Central memory CD4-positive, alpha-beta T cell (primary cell): ENCODE measurements at places on chromosomes 7 and 10.

- no peak for DNase-seq
These were observed 36.5 kb downstream of the XPNPEP1 start for GRCh38 chr10:109886781-109887140.

- DNase-seq: no peak
These were observed 21.8 kb downstream of the PWWP2B start for GRCh38 chr10:132418527-132419416.

DNA sequence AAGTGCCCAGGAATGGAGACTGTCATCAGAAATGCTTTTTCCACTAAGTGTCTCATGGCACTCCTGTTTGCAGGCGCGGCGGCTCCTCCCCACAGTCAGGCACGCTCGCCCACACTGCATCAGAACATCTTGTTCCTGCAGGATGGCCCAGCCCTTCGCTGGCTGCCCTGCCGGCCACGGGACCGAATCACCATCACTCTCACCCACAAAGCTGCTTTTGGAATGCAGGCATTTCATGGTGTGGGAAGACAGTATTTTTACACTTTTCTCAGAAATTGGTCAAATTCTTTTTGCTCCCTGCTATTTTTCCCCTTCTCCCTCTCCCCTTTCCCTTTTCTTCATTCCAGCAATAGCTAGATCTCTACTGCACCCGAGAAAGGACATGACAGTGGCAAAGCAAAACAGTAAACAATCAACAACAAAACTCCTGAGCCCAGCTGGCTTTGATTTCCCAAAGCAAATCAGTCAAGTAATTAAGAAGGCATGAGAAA is 176.1 kb upstream of the TNS3 start:
- DNase-seq: no peak

DNA sequence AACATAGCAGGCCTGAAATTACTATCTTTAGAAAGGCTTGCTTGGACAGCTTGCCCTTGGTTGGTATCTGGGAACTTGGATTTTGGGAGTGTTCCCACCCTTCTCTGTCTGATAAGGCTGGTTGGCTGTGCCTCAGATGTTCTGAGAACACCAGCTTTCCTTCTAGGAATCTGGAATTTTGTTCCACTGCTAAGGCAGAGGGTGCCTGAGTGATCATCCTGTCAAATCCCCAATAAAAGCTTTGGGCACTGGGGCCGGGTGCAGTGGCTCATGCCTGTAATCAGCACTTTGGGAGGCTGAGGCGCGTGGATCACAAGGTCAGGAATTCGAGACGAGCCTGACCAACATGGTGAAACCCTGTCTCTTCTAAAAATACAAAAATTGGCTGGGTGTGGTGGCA is 5.0 kb downstream of the TRUB1 start:
- no peak for DNase-seq

DNA sequence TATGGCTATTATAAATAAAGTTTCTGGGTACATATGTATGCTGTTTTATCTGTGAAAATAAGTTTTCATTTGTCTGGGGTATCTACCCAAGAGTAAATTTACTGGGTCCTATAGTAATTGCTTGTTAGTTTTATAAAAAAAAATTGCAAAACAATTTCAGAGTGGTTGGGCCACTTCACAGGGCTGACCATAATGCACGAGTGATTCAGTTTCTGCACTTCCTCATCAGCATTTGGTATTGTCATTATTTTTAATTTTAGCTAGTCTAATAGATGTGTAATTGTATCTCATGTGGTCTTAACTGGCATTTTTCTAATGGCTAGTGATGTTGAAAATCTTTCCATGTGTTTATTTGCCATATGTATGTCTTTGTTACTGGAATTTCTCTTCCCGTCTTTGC is 452.4 kb upstream of the AKR1E2 start:
- no peak for DNase-seq

DNA sequence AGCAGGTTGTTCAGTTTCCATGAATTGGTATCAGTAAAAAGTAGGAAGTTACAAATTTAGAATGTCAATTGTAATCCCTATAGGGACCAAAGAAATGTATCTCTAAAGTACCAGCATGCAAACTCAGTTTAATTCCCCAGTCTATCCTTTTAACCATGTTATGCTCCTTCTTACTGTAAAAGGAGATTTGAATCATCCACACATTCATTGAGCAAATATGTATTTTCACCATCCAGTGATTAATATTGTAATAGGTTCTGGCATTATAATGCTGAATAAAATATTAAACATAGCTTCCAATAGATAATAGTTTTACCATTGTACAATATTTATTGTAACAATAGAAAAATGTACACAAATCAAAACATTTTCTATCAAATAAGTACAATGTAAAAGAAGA is 228.2 kb upstream of the SEMA3A start:
- no peak for DNase-seq

- no peak for DNase-seq
These were observed 23.6 kb downstream of the CEP41 start for GRCh38 chr7:130417213-130417612.

- DNase-seq: no peak
These were observed 1.9 kb downstream of the SKIDA1 start for GRCh38 chr10:21523557-21524008.

DNA sequence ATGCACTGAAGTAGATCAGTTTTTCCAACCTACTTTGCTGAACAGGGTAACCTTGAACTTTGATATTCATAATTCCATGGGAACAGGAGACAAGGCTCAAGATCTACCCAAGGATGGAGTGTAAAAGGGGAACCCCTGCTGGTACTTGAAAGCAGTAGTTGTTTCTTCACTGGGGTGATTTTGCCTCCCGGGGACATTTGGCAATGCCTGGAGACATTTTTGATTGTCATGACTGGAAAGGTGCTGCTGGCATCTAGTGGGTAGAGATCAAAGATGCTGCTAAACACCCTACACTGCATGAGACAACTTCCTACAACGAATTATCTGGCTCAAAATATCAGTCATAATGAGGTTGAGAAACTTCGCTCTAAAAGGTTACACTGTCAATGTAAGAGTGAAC is 214.8 kb upstream of the CTBP2 start:
- DNase-seq: no peak

GRCh38 chr10:12921163-12921562 is 80.3 kb downstream of the CCDC3 start:
- no peak for DNase-seq

- no peak for DNase-seq
These were observed 168.5 kb downstream of the TEX36 start for GRCh38 chr10:125514206-125515162.

- no peak for DNase-seq
These were observed 29.5 kb upstream of the HSPB1 start for GRCh38 chr7:76272851-76273497.

DNA sequence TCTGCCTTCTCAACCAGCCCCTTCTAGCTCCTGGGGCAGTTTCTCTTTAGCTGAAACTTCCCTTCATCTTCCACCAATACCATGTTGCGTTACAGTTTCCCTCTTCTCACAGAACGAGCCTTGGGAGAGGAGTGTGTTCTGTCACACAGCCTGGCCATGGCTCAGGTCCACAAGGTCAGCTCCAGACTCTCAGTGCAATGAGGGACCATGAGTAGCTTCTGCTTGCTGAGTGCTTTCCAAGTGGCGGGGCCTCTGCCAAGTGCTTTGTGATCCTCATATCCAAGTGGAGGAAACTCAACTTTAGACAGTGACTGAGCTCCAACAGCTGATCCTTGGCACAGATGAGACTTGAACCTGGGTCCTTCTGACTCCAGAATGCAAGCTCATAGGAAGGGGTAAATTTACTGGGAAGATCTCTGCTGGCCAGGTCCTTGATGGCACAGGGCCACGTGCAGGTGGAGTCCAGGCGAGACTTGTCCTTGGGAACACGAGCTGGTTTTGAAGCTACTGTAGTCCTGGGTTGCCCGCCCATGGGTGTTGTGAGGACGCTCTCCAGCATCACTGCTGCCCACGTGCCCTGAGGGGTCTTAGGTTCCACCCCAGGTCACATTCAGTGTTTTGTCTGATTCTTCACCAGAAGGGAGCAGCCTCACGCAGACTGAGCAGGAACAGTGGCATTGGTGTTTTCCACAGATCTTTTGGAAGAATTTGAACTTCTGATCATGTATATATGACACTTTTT is 238.0 kb downstream of the EBF3 start:
- DNase-seq: no peak

- DNase-seq: no peak
These were observed 138.5 kb downstream of the ARID5B start for GRCh38 chr10:62039954-62040353.

- DNase-seq: no peak
These were observed 48.5 kb upstream of the TMEM106B start for GRCh38 chr7:12162415-12163113.

DNA sequence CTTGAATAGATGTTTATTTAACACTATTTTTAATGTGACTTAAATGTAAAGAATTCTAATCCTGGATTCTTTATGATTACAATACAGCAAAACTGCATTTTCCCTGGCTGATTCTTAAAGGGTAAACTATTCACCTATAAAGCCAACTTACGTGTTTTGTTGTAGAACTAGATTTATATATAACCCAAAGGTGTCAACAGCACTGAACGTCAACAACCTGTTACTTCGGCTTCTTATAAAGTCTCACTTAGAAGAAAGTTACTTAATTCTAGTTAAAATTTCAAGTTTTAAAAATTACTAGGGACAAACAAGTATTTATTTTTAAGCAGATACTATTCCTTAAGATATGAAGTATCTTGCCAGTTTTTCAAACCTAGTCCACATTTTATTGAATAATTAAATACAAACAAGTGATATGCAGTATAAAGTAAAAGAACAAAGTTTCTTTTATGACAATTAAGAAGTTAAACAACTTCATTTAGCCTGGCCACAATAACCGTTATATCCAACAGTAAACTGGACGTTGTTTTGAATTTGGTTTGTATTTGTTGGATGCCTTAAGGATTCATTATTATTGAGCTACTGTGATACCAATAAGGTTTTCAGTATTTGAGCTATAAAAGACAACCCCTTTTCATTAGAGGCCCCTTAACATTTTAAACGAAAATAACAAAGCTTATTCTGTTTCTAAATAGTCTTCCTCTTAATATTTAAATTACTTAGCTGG is 83.1 kb downstream of the SNX10 start:
- no peak for DNase-seq

DNA sequence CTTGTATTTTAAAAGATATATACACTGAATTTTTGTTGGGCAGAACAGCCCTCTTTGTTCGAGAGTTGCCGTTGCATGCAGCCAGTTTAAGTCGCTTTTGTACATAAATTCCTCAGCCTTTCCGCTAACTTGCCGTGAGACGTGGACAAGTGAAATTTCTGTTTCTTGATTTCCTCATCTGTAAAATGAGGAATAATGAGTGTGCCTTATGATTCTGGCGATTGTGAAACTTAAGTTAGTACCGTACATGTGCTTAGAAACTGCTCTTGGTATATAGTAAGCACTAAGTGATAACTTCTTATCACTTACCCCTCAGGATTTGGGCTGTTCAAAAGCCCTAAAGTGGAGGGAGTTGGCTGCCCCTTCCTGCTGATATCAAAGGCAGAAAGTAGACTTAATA is 1.4 kb downstream of the CCNJ start:
- DNase-seq: no peak

GRCh38 chr7:106466867-106467266 is 182.1 kb upstream of the NAMPT start:
- no peak for DNase-seq

GRCh38 chr10:124644236-124644635 is 99.9 kb downstream of the FAM53B start:
- no peak for DNase-seq

- DNase-seq: no peak
These were observed 6.0 kb upstream of the MNX1 start for GRCh38 chr7:157016352-157017041.

DNA sequence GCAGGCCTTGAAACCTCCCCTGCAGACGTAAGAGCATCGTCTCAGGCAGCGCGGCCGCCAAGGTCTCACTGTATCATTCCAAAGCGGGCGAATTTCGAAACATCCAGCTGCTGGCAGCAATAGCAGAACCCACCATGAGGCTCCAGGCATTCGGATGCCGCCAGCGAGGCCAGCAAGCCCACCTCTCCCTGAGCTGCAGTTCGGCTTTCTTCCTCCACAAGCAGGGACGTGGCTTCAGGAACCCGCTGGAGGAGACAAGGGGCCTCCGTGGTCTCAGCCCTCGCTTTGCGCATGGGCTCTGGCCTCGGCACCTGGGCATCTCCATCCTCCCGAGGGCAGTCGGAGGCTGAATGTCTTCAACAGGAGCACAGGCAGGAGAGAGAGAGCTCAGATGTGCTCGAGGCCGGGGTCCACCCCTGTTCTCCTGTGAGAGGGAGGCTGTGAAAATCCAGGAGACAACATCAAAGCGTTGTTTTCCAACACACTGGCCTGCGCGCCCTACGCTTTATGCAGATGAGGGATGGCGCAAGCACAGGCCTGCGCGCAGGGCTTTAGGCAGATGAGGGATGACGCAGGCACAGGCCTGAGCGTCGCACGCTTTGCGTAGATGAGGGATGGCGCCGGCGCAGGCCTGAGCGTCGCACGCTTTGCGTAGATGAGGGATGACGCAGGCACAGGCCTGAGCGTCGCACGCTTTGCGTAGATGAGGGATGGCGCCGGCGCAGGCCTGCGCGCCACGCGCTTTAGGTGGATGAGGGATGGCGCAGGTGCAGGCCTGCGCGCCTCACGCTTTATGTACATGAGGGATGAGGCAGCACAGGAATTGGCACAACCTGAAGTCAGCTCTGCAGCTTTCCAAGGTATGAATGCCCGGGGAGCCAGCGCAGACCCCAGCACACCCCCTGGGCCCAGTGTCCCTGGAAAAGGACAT is 103.2 kb downstream of the WDR37 start:
- no peak for DNase-seq

DNA sequence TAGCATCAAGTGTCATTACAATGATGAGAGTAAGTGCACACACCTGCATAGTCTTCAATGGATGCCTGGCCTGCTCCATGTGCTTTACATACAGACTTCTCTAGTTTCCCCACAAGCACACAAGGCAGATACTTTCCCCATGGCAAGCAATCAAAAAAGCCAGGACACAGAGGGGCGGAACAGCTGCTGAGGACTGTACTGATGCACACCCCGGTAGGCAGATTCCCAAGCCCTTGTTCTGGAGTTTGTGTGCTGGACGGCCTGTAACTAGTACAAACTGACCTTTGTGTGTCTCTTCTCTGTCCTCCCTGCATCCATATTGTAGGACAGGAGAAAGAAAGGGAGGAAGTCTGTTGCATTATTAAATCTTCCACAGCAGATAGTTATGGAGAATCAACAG is 25.8 kb downstream of the UBE2D4 start:
- DNase-seq: no peak

DNA sequence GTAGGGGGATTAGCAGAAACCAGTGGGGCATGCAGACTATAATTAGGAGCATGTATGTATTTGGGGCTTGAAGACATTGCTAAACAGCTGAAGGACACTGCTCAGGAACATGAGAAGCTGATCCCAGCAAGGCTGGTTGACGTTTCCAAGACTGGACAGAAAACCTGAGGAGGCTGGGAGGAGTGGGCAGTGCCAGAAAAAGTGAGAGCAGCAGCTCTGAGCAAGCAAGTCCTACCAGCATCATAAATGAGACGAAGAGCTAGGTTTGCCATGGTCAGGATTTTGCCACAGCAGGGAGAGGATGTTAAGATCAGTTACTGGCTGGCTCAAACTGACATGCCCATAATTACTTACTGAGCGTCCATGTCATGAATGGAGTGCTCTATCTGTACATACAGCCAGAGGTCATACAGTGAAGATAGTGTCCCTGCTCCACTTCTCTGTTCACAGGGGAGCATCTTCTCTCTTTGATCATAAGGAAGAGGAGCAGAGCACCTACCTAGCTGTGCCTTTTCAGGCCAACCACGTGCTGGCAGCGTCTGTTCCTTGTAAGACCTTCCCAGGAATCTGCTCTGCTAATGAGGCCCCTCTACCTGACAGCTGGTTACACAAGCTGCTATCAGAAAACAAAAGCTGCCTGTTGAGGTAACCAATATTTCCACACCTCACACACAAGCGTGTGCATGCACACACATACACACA is 44.7 kb downstream of the PDE1C start:
- DNase-seq: no peak
